ENCODE measurements at places on chromosomes 2 and 18.

DNA sequence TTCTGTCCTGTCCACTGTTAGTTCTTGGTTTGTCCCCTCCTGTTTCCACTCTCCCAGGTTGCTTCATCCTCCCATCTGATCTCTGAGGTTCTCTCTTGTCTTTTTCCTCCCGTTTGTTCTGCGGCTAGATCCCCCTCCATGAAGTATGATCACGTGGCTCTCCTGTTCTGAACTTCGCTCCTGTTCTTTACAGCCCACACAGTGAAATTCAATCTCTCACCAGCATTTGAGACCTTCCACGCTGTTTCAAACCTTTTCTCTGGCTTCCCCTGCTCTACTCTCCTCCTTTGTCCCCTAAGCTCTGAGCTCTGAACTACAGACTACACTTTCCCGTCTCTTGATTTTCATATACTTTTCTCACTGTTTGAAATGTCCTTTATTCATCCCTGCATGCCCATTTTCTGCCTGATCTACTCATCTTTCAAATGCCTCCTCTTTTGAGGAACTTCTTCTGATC is 83.5 kb downstream of the OSBPL6 start:
- DNase-seq = no peak

DNA sequence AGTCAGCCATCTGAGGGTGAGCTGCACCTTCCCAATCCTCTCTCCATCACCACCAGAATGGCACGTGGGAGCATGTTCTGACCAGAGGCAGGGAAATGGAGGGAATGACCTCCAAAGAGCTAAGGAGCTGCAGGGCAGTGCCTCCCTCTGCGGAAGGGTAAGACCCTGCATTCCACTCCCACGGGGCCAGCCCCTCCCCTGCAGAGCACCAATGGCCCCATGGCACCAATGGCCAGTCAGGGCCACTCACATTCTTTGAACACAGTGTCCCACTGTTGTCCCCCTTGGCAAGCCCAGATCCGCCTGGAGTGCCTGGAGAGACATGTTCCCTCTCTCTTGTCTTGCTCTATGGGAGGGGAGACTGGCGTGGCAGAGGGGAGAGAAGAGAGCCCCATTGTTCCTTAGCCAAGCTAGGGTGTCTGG is 164.4 kb downstream of the TNS1 start:
- DNase-seq = no peak

GRCh38 chr2:67015681-67016080 is 381.5 kb upstream of the ETAA1 start:
- DNase-seq = no peak

GRCh38 chr2:75560022-75560767 is 544 bp downstream of the EVA1A start:
- no peak for DNase-seq

DNA sequence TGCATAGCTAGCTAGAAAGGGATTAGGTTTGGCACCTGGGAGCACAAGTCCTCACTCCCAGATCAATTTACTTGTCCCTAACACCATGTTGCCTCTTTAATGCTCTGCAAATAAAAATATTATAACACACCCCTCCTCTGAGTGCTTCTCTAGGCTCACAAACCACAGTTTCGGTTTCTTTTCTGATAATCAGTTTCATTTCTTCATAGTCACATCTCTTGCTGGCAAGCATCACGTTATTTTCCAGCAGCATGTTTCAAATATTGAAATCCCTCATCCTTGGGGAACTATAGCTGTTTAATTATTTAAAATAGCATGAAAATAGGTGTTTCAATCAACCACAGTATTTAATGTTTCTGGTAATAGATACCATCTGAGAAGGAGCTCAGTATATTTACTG is 13.9 kb upstream of the SMCHD1 start:
- DNase-seq = no peak

GRCh38 chr2:53969285-53969967 is 1.4 kb downstream of the PSME4 start:
- DNase-seq = no peak
